ENCODE measurements at places on chromosomes 12 and 14. TPM values are rescaled to one million over a fixed set of nuclear protein-coding genes. Genes with fewer than 3 reads are reported as not detected.

Gene AQP6
- under 0.01 TPM for total RNA-seq

Gene RFLNA
- 0.28 TPM for total RNA-seq

Gene PZP
- total RNA-seq: not detected

Gene PPM1H
- total RNA-seq: 0.92 TPM

Gene COX8C
- total RNA-seq: not detected

Gene CLEC4D
- not detected for total RNA-seq

Gene BLTP3B
- 38.4 TPM for total RNA-seq

Gene TSFM
- total RNA-seq: 24.3 TPM

Gene RASAL1
- not detected for total RNA-seq

Gene SERPINA9
- total RNA-seq: not detected

Gene PPP1R1A
- not detected for total RNA-seq

Gene RGS6
- not detected for total RNA-seq

Gene TRPV4
- 2.6 TPM for total RNA-seq

Gene TAS2R9
- total RNA-seq: not detected

Gene KRT86
- total RNA-seq: 0.14 TPM

Gene NTF3
- total RNA-seq: 0.09 TPM

Gene CLEC1B
- not detected for total RNA-seq

Gene NAA30
- 11.0 TPM for total RNA-seq

Gene COQ10A
- total RNA-seq: 6.4 TPM

Gene TAS2R46
- total RNA-seq: 1.8 TPM

Gene ATL1
- 7.0 TPM for total RNA-seq

Gene RTL1
- not detected for total RNA-seq

Gene HOXC12
- total RNA-seq: not detected

Gene FOXG1
- total RNA-seq: under 0.01 TPM

Gene SMAGP
- total RNA-seq: 2.6 TPM

Gene CPNE6
- total RNA-seq: not detected

Gene CCDC197
- total RNA-seq: not detected

Gene AQP5
- total RNA-seq: 0.09 TPM

Gene CELA1
- total RNA-seq: not detected

Gene SLC35F4
- total RNA-seq: 0.28 TPM

Gene TEDC1
- 1.8 TPM for total RNA-seq

Gene TAS2R13
- total RNA-seq: 0.85 TPM

Gene LIN7A
- 12.7 TPM for total RNA-seq

Gene CLEC6A
- not detected for total RNA-seq

Gene DAO
- not detected for total RNA-seq

Gene GARIN6
- not detected for total RNA-seq

Gene ADSS1
- total RNA-seq: 5.3 TPM

Gene FITM1
- total RNA-seq: not detected

Gene ARMH4
- 4.0 TPM for total RNA-seq

Gene ERBB3
- 0.28 TPM for total RNA-seq

Gene ADIPOR2
- 25.6 TPM for total RNA-seq

Measured in smooth muscle cell of bladder (primary cell).